EL (cell line): ENCODE measurements at places on chromosomes 7 and 10.

GRCh38 chr10:88254091-88254490 is 329.0 kb downstream of the RNLS start:
- DNase-seq, result peak; percentile 92

DNA sequence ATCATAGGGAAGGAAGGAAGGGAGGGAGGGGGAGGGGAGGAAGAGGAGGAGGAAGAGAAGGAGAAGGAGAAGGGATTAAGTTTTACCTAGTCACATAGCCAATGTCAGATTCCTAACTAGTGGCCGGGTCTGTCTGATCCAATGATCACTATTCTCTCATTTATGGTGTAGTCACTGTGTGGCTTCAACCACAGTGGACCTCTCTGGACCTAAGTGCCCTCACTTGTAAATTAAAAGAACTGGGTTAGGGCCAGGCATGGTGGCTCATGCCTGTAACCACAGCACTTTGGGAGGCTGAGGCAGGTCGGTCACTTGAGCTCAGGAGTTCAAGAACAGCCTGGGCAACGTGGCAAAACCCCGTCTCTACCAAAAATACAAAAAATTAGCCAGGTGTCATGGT is 6.6 kb upstream of the SERPINE1 start:
- DNase-seq, result peak; percentile 18

DNA sequence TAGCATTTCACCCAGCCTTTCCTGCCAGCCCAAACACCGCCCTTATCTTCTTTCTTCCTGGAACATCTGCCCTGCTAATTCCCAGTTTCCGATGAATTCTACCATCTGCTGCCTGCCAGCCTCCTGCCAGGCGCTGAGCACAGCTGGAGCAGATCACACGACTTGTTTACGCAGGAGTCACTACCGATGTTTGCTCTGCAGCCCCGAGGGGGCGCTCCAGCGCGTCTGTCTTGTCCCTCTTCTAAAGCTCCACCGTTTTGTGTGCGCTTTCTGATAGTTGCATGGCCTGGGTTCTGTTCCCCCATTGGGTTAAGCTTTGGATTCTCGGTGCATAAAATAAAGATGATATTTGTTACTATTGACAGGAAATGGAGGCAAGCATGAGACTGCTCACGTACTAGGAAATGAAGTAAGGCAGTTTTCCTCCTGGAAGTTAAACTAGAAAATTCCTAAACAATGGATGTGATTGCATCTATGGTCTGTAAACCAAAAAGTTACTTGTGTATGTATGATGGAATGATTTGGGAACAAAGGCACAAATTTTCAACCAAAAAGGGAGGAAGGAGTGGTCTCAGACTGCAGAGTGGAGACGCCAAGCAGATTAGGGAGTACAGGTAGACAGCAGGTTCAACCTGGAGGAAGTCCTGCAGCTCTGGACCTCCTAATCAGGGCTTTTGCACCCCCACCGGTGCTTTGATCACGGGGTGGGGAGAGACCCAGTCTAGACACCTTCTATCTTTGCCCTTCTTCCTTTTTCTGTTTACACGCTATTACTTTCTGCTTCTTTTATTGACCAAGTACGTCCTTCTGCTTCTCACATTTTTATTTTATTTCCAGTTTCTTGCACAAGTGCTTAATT is 2.2 kb upstream of the RBM17 start:
- DNase-seq, result peak; percentile 81

- DNase-seq, result no peak
Observed at GRCh38 chr10:68792115-68792514, 35.2 kb upstream of the STOX1 start.

GRCh38 chr7:17672783-17673182 is 267.5 kb downstream of the SNX13 start:
- DNase-seq, result no peak

- no peak for DNase-seq
Observed at GRCh38 chr7:145692237-145692950, 424.2 kb upstream of the CNTNAP2 start.

DNA sequence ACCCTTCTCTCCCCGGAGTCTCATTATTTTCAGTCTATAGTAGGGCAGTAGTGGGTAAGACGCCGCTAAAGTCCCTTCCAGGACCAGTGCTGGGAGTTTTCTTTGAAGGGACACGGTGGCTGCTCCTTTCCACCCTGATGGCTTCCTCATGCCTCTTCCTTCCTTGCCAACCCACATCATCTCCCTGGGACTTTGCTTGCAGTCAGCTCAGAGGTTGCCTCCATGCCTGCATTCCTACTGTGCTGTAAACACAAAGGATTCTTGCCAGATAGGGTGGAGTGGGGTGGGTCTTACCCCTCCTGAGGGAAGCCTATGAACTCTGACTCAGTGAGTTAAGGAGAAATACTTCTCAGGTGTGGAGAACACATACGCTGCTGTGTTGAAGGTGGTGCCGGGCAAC is 59.9 kb upstream of the IGFBP3 start:
- DNase-seq, result no peak

GRCh38 chr10:23198940-23199767 is 7.0 kb downstream of the PTF1A start:
- DNase-seq, result no peak

- no peak for DNase-seq
Observed at GRCh38 chr7:44767912-44768627, 19.4 kb downstream of the ZMIZ2 start.

- DNase-seq, result no peak
Observed at GRCh38 chr7:158355456-158356065, 232.1 kb downstream of the PTPRN2 start.

GRCh38 chr10:107059068-107059804 is 105.3 kb downstream of the SORCS1 start:
- DNase-seq, result no peak

DNA sequence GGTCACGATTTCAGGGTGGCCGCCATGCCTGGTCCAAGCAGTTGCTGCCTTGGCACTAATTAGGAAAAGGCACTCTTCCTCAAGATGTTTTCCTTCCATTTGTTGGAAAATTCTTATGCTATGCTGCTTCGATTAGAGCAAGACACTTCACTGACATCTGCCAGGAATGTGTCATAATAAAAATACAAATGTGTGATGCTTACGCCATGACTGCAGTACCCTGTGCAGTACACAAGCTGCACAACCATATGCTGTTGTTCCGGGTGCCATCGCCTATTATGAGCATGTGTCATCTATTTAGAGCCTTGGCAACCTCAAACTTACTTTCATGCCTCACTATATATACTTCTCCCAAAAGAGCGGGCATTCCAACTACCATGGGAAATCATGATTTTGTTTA is 14.9 kb upstream of the MPP7 start:
- DNase-seq, result peak; percentile 53

DNA sequence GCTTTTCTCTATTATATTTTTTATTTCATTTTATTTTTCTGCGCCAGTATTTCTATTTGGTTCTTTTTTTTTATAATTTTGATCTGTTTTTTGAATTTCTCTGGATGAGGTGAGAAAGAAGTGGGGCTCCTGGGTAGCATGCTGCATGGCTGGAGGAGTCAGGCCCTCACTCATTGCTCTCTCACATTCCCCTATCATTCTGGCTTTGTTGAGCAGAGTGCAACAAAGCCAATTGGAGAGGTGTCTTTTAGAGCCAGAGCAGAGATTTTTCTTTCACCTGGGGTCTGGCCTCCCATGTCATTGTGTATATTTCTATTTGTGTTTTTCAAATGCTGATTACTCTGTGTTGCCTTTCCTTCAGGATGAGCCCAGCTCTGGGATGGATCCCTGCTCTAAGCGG is 330.0 kb upstream of the CDC14C start:
- DNase-seq, result no peak

- no peak for DNase-seq
Observed at GRCh38 chr10:69549959-69550358, 23.3 kb downstream of the NEUROG3 start.

DNA sequence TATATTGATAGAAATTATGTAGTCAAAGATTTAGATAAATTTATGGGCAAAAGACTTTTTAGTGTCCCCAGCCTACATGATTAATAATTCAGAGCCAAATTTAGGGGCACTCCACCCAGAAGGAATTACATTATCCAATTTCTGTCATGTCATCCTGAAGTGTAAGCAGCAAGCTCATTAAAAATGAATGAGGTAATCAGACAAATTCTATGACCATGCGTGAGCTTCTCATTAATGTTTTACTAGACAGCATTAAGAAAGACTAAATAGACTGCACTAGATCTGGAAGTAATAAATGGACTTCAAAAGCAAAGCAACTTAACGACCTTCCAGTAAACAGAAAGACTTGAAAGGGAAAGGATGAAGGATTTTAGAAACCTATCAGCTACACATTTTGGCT is 22.7 kb upstream of the TRUB1 start:
- no peak for DNase-seq

- no peak for DNase-seq
Observed at GRCh38 chr10:76871697-76872295, 765.8 kb downstream of the KCNMA1 start.

GRCh38 chr7:42189535-42189934 is 47.5 kb downstream of the GLI3 start:
- DNase-seq, result peak; percentile 39

GRCh38 chr10:80474941-80475340 is 20.8 kb downstream of the TSPAN14 start:
- DNase-seq, result no peak

- DNase-seq, result peak; percentile 11
Observed at GRCh38 chr10:6912424-6912823, 332.3 kb upstream of the PRKCQ start.

DNA sequence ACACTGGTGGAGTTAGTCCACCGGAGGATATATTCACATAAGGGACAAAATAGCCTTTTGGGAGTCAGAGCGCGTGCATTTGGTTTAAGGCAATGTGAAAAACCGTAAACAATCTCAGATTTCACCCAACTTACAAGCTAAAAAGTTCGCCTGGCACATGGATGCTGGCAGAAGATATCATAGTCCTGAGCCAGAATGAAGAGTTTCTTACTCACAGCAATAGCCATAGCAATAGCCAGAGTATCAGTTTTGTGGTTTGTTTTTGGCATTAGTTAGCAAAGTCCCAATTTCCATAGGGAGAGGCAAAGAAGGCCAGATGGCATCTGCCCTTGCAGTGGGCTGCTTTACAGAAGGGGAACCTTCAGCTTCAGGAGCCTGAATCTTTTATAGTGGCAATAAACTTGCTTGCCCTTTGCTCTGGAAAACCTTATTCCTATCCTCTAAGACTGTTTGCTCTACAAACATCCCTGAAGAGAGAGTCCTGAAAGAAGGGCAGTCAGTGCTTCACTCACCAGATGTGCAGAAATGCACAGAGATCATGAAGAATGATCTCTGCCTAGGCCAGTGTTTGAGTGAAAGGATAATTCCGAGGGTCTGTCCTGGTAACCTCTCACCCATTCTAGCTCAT is 28.7 kb upstream of the RSBN1L start:
- DNase-seq, result no peak

DNA sequence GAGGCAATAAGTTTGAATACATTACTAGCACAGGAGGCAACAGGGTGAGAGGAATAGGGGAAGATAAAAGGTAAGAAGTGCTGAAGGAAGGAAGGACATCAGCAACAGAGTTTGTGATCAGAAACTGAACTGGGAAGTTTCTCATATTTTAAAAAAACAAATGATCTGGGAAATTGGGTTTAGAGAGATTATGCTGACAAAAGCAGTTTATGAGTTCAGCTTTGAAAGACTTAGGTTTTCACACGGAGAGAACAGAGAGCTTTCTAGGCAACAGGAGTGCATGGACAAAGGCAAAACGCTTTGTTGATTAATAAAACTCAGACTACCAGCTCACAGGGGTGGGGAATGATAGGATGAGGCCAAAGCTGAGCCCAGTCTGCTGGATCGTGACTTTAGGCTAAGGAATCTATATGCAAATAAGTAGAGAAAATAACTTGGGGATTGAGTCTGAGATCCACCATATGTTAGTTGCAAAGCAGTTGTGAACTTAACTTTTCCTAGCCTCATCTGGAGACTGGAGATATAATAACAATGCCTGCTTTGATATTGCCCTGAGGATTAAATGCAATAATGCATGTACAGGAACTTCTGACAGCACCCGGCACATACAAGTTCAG is 4.2 kb downstream of the OSBPL3 start:
- DNase-seq, result peak; percentile 69

DNA sequence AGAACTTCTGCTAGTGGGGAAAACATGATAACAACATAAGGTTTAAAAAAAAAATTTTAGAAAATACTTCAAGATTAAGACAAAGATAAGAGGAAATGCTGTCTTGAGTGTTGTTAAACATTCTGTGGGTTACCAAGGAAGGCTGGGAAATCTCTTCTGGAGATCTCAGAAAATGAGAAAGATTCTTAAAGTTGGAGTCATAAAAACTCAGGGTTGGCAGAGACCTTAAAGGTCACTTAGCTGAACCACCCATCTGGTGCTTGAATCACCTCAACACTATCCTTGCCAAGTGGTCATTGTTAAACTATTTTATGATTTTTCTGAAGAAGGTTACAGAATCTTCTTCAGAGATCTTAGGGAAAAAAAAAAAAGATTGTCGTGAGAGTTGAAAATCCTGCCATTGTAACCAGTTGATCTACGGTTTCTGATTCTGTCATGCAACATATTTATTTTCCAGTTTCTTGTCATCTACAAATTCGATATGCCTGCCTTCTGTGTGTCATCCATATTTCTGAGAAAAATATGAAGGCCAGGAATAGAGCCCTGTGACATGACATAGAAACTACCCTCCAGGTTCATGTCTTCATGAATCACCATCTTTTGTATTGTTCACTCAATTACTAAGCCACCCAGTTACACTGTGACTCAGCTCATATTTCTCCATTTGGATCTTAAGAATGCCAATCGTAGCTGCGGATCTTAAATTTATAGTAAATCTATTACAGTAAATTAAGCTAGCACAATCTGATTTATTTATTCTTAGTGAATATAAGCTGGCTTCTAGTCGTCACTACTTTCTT is 179.2 kb downstream of the ST7 start:
- DNase-seq, result peak; percentile 95

- no peak for DNase-seq
Observed at GRCh38 chr7:100879685-100880261, 4.9 kb downstream of the SRRT start.

GRCh38 chr10:29970576-29970975 is 88.8 kb downstream of the JCAD start:
- DNase-seq, result no peak

DNA sequence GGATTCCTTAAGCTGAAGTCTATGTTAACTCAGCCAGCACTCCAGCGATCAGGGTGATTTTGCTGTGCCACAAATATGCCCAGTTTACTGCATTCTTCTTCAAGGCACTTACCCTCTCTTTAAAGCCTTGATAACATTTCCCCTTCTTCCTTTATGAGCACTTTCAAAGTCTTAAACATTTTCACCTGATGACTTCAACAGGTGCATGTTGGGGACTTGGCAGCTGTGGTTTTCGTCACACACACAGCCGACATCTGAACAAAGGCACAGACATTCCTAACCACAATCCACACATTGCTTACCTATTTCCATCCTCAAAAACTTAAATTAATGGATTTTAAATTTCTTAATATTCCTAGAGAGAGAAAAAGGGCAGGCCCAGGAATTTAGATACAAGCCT is 331.5 kb downstream of the CRPPA start:
- no peak for DNase-seq
